ENCODE measurements at places on chromosomes 1 and 21. TPM values are rescaled to one million over a fixed set of nuclear protein-coding genes. Genes with fewer than 3 reads are reported as not detected.

DNA sequence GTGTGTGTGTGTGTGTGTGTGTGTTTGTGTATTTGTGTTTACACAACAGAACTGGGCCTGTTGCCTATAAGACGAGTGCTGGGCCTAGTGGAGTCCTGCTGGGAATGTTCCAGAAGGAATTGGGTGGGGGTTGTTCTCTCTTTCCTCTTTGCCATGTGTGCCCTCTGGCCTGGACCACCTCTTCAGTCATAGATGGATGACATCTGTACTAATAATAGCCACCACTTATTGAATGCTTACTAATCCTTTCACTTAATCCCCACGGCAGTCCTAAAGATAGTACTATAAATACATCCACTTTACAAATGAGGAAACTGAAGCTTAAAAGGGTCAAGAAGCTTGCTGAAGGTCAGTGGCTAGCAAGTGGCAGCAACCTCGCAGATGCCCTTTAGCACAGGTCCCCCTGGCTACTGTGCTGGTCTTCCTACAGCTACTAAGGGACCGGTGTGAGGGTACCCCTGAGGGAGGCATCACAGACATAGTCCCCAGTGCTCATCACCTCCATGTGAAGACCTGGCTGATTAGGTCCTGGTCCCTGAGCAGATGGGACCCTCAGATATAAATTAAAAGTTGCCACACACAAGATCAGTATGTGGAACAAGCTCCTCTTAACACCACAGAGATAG lies 55.2 kb upstream of the KIF1B start:
- peak; percentile 35 for DNase-seq

DNA sequence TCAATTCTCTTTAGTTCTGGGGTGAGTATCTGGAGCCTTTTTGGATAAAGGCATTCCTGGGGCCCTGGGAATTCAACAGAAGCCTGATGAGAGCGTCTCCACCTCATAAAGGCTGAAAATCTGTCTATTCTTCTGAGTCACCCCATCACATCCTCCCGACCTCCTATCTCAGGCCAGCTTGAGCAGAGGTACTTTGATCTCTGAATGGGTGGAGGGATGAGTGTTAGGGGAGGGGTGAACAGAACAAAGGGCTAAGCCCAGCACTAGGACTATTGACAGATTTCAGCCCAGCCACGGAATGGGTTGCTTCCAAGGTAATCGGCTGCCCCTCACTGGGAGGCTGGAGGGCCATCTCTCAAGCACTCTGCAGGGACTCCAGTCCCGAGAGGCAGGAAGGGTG lies 2.5 kb upstream of the MYBPH start:
- no peak for DNase-seq

DDAH1 gene
- polyA plus RNA-seq = 5.7 TPM

AADACL3 gene
- polyA plus RNA-seq = not detected

CELA3B gene
- 0.24 TPM for polyA plus RNA-seq

DNA sequence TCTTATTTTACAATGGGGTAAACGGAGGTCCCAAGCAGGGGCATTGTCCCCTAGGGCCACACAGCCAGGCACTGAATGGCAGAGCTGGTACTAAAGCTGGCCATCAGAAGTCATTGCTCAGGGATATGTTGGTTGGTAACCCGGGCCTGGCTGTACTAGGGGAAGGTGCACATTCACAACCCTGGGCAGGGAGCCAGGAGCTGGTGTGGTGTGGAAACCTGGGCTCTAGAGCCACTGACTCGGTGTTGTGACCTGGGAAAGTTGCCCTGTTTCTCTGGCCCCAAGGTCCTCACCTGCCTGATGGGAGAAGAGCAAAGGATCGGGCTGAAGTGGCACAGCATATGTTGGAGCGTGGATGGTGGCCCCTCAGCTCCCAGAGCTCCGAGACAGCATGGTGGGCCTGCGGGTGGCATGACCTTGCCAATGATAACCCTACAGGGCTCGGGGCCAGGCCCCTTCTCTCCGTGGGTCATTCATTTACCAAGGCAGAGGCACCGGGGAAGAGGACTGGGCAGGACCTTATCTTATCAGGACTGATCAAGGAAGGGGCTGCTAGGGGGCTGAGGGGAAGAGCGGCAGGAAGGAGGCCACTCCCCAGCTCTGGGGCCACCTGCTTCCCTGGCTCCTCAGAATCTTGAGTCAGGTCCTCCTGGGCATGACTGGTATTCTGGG lies 274.1 kb downstream of the TRABD2B start:
- DNase-seq = no peak

GRCh38 chr1:161261261-161262235 lies 3.0 kb downstream of the PCP4L1 start:
- DNase-seq = no peak

DNA sequence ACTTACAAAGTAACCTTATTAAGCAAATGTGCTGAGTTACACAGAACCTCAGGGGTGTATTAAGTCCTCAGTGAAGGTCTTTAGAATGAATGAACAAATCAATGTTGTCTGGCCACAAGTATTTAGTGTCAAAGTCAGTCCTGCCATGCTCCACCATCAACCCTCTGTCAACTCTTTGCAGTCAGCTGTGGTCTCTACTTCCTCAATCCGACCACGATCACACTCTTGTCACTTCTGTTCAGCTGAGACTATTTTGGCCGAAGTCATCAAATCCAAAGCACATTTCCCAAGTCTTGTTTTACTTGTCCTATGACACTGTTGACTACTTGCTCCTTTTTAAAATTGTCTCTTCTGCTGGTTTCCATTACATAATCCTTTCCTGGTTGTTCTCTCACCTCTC lies 173.5 kb downstream of the ST6GALNAC5 start:
- DNase-seq = no peak

DNA sequence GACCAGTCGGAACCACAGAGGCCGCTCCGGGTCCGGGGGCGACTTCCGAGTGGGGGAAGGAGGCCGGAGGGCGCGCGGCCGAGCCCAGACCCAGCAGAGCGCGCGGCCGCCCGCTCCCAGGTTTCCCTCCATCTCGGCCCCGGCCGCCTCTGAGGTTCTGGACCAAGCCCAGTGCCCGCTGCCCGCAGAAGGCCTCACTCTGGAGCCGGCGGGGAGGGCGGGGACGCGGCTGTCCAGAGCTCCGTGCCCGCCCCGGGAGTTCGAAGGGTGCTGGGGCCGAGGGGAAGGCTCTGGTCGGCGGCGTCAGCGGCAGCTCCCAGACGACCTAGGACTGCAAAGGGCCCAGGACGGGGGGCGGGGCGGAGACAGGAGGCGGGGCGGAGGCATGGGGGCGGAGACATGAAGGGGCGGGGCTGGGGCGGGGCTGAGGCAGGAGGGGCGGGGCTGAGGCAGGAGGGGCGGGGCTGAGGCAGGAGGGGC lies 48.0 kb upstream of the SLC19A1 start:
- peak; percentile 64 for DNase-seq

DNA sequence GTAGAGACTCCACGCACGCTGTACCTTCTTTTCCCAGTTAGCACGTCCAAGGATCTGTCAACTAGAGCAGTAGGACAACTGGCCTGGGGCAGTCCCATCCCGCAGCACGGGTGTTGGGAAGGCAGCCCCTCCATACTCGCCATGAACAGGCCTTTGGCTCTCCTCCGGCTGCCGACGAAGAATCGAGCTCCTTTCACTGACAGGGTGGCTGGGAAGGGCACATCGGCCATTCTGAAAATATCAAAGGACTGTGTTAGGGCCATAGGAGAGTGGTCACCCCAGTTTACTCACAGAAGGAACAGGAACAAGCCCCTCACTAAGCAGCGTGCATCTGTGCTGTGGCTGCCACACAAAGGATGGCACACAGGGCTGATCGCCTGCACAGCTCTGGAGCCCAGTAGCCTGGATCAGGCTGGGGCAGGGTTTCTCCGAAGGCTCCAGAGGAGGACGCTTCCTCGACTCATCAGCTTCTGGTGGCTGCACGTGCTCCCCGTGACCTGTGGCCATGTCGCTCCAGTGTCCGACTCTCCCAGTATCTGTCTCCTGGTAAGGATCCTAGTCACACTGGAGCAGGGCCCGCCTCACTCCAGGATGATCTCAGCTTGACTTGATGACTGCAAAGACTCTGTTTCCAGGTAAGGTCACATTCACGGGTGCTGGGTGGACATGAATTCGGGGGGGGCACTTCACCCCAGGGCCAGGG lies 8.9 kb downstream of the KRTAP10-1 start:
- DNase-seq = peak; percentile 11

- DNase-seq = no peak
Measured at GRCh38 chr1:204323887-204324286, 35.8 kb downstream of the PLEKHA6 start.

GRCh38 chr1:10694633-10695627 lies 101.5 kb downstream of the CASZ1 start:
- peak; percentile 92 for DNase-seq

GRCh38 chr1:121445679-121446078 lies 260.9 kb downstream of the SRGAP2C start:
- DNase-seq = no peak

NKAIN1 gene
- polyA plus RNA-seq = not detected

S100A12 gene
- polyA plus RNA-seq = 5.1 TPM

MSH4 gene
- 0.27 TPM for polyA plus RNA-seq

GRCh38 chr1:47563201-47563600 lies 125.4 kb downstream of the FOXD2 start:
- DNase-seq = no peak

LMX1A gene
- polyA plus RNA-seq = 0.03 TPM

DNA sequence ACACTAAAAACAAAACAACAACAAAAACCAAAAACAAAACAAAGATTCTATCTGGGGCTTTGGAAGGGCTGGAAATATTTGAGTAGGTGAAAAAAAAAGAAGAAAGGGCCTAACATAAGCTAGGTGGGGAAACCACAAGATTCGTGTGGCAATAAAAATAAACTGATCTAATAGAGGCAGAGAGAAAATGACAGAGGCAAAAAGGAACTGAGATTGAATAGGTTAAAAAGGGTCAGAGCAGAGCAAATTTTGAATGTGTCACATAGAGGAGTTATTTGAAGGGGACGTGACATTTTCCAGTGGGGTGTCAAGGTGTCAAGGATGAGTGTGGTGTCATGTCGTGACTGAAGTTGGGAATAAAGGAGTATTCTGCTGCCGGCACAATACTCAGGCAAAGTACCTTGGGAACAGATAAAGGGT lies 65.2 kb upstream of the RALGPS2 start:
- DNase-seq = no peak

DNA sequence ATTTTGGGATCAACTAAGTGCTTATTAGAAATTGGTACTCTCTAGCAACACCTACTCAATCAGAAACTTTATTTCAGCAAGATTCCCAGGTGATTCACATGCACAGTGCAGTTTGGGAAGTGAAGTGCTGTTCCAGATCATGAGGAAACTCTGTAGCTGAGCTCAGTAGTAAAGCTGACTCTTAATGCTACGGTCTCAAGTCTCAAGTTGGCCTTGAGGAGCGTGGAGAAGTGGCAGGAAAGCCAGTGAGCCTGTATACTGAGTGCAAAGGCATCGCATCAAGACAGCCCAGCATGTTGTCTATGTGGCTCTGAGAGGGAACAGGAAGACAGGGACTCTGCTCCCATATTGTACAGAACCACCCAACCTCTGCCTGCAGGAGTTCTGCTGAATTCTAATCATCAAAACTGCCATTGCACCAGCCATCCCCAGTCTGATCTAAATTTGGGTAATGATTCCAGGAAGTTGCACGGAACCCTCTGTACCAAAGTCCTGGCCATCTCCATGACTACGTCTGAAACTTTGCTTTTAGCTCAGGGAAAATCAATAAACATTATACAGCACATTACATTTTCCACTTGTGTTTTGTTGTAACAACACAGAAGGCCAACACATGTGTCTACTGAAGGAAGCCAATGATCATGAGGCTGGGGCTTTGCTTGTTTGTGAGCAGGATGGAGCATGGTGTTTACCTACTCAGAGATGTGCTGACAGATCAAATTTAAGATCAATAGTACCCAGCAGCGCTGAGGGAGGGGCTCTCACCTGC lies 105.1 kb upstream of the TLR5 start:
- DNase-seq = no peak

MEX3A gene
- polyA plus RNA-seq = 0.15 TPM

DNA sequence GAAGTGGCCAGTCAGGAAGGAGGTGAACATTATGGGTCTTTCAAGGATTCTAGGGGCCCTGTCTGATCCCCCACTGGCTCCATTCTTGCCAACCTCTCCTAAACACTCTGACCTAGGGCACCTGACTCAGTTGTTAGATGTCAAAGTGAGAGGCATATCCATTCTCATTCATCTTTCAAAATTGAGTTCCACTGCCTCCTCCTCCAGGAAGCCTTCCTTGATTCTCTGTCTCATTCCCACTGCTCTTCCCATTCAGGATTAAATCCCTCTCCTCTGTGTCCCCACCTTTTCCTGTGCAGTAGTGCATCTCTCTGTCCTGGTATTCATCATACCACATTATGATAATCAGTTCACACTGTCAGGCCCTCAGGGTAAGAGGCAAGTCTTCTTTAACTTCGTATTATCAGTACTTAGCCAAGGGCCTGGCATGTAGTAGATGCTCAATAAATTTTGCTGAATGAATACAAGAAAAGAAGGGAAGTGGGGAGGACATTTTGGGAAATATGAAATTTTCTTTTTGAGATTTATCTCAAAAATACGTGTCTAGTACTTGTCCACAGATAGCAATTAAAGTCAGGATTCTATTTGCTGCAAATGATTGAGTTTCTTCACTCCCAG lies 61.8 kb upstream of the ITPKB start:
- no peak for DNase-seq

DNA sequence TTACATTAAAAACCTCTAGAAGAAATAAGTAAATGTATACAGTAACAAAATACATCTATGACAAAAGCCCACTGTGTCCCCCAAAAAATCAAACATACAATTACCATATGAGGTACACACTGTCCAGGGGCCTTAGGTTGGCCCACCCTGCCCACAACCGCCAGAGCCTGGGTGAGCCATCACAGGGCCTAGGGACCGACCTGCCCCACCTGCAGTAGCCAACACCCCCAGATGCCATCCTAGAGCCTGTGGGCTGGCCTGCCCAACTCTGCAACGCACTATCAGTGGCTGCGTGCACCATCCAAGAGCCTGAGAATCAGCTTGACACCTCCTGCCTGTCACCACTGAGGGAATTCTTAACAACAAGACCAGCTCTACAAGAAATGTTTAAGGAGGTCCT lies 39.0 kb downstream of the FAF1 start:
- DNase-seq = no peak

GRCh38 chr1:43942411-43942810 lies 4.3 kb upstream of the IPO13 start:
- DNase-seq = no peak

GRCh38 chr1:69572921-69573320 lies 5.2 kb downstream of the LRRC7 start:
- no peak for DNase-seq

RPE65 gene
- not detected for polyA plus RNA-seq

- DNase-seq = peak; percentile 66
Measured at GRCh38 chr1:182707122-182707521, 22.7 kb upstream of the RGS8 start.

Measured in heart left ventricle (tissue), 16 donors.